Posterior vena cava (tissue), 2 donors: ENCODE measurements at places on chromosomes 5 and 9.
A peak's percentile ranks its signal among the peaks of the same experiment; 100 is the strongest.

GRCh38 chr9:125484350-125485282, 222.4 kb downstream of the MAPKAP1 start:
- no peak for DNase-seq

- no peak for DNase-seq
Measured at GRCh38 chr9:89356782-89357181, 38.5 kb downstream of the SECISBP2 start.

DNA sequence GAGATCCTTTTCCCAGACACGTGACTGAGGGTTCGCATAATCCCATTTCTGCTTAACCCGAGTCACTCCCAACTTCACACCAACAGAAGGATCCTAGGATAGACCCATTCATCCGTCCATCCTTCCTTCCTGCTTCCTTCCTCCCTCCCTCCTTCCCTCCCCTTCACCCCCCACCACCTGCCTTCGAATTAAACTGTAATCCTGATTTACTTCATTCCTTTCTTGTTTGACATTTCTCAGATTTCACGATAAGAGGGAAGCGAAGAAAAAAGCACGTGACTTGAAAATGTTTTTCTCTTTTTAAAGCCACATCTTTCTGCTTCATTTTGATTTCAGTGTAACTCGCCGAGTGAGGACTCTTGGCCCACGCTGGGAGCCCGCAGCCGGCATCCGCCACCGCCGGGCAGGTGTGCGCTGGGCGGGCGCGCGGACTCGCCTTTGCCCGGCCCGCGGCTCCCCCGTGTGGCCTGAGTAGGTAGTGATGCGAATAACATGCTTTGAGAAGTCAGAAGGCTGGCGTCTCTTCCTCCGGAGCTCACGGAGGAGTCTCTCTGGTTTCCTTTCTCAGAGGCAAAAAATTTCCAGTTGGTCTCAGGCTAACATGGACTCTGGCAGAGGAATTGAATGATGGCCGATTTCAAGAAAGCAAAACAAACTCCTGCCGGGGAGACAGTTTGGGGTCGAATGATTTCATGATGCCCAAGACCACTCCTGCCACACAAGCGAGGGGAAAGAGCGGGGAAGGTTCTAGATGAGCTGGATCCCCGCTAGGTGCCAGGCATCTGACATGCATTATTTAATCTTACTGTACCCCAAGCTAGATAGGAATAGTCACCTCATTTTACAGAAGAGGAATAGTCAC, 117.7 kb downstream of the SLC12A2 start:
- peak; percentile 92 for DNase-seq

- no peak for DNase-seq
Measured at GRCh38 chr9:13971415-13971814, 342.5 kb downstream of the NFIB start.

DNA sequence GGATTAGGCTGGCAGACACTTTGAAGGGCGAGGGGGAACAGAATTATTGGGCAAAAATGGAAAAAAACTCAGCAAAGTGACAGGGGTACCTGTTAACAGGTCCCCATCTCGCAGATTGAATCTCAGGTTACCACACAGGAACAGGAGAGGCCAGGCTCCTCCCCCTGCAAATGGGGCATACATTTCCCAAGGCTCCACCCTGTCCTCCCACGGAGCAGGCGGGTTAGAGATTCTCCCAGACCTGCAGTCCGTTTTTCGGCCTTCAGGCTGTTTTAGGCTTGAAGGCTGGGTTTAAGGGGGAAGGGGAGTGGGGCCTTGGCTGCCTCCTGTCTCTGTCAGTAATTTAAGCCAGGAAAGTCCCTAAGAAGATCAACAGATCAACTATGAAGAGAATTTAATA, 42.7 kb downstream of the LRRC70 start:
- no peak for DNase-seq

GRCh38 chr5:6202968-6203365, 175.4 kb downstream of the MED10 start:
- no peak for DNase-seq
